Activated T-cell treated with anti-CD3 and anti-CD28 coated beads, Interleukin-2, amount 50 U/mL, for 1 hour (primary cell): ENCODE measurements at places on chromosomes 7 and 10.

- no peak for DNase-seq
Observed at GRCh38 chr7:98571986-98572385, 45.1 kb upstream of the NPTX2 start.

GRCh38 chr7:128177768-128178550 is 63.1 kb upstream of the LEP start:
- DNase-seq: no peak

- no peak for DNase-seq
Observed at GRCh38 chr7:101717628-101718357, 88.7 kb upstream of the MYL10 start.

DNA sequence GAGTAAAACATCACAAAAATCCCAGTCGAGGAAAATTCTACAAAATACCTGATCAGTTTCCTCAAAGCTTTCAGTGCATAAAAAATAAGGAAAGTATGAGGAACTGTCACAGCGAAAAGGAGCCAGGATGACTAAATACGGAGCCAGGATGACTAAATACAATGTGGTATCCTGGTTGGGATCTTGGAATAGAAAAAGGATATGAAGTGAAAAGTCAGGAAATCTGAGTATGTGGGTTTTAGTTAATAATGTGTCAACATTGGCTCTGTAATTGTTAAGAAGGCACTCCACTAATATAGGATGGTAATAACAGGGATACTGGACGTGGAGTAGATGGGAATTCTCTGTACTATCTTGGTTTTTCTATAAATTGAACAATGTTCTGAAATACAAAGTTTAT is 175.5 kb downstream of the SUGCT start:
- DNase-seq: no peak

- DNase-seq: no peak
Observed at GRCh38 chr10:130351466-130352290, 215.5 kb downstream of the GLRX3 start.

GRCh38 chr10:117830787-117831212 is 215.9 kb downstream of the RAB11FIP2 start:
- DNase-seq: no peak

DNA sequence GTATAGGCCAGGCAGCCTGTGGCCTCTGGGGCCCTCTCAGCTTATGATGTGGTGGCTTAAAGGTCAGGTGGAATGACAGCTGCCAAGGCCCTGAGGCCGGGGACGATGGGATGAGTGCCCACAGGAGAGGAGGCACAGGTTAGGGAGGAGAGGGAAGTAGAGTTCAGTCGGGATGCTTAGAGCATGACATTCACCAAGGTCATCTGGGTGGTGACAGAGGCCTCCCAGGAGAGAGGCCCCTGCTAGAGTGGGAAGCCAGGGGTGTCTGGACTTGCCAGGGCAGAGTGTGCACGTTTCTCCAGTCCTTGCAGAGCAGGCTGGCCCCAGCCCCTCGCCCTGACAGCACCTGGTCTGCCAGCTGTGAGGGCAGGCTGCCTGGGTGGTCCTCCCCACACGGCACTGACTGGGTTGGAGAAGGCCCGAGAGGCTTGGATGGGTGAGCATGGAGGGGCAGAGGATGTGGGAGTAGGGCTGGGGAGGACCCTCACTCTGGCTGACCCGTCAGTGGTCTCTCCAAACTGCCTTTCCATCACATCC is 1.5 kb downstream of the CALHM1 start:
- no peak for DNase-seq

DNA sequence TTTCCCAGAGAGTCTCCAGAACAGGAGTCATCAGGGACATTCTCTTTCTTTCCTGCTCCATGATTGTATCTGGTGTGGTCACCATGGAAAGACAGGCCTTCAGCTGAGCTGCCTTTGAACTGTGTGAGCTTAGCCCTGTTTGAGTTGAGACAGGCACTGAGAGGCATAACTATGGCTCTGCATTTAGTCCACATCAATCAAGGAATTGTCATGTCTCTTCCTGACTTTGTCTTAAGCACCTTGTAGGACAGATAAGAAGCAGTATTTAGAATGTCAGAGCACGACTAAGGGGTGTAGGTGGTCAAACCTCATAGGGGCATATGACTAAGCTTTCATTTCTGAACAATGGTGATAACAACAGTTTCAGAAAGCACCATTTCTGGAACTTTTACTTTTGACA is 53.5 kb downstream of the EPDR1 start:
- DNase-seq: no peak

GRCh38 chr10:43945094-43945730 is 296.5 kb upstream of the ZNF32 start:
- no peak for DNase-seq
